ENCODE measurements at places on chromosomes 2 and 18. TPM values are rescaled to one million over a fixed set of nuclear protein-coding genes. Genes with fewer than 3 reads are reported as not detected.
A peak's percentile ranks its signal among the peaks of the same experiment; 100 is the strongest.

CSRNP3 gene
- total RNA-seq: not detected

IRS1 gene
- total RNA-seq: 5.8 TPM

RGPD8 gene
- total RNA-seq: 8.4 TPM

PTPRN gene
- 0.28 TPM for total RNA-seq

CRYGC gene
- total RNA-seq: not detected

NDC80 gene
- 101 TPM for total RNA-seq

KIAA2012 gene
- total RNA-seq: 0.05 TPM

DSG4 gene
- not detected for total RNA-seq

CRYBA2 gene
- not detected for total RNA-seq

GRCh38 chr2:189137519-189137918, 42.0 kb downstream of the COL5A2 start:
- no peak for DNase-seq

- DNase-seq: no peak
Observed at GRCh38 chr18:9104244-9104901, 1.9 kb downstream of the NDUFV2 start.

- DNase-seq: no peak
Observed at GRCh38 chr2:37634914-37635503, 36.4 kb downstream of the CDC42EP3 start.

- no peak for DNase-seq
Observed at GRCh38 chr2:217166241-217166850, 306.5 kb upstream of the TNP1 start.

DNA sequence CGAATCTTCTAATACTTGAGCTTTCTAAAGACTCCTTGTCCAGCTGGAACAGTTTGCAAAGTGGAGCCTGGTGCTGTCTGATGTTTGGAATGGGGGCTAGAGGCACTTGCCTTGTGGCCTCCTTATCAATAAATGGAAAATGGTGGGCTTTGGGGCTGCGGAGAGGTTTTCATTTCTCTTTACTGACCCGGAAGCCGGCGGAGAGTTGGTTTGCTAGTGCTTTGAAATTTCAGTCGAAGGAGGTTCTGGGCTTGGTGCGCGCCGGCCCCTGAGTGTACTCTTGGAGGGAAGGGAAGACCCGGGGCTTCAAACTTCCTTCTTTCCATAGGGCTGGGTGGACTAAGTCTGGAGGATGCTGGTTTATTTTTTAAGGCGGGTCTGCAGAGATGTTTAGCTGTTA, 714 bp downstream of the RPIA start:
- peak; percentile 74 for DNase-seq

DNA sequence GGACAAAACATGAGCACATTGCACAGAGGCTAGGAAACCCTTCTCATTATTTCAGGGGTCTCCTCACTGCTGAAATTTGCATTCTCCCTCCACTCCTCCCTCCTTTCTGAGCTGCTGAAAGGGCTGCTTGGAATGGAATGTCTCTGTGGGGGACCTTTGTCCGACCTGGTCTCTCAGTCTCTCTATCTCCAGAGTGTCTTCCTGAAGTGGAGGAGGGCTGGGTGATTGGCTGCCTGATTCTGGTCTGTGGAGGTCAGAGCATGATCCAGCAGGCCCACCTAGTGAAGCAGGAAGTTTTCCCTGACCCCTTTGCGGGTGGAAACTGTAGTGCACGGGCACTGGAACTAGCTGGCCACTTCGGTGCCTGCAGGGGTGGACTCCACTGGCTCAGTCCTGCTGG, 560.5 kb upstream of the HS6ST1 start:
- DNase-seq: no peak

GRCh38 chr18:32261003-32261402, 71.2 kb downstream of the MEP1B start:
- no peak for DNase-seq

DNA sequence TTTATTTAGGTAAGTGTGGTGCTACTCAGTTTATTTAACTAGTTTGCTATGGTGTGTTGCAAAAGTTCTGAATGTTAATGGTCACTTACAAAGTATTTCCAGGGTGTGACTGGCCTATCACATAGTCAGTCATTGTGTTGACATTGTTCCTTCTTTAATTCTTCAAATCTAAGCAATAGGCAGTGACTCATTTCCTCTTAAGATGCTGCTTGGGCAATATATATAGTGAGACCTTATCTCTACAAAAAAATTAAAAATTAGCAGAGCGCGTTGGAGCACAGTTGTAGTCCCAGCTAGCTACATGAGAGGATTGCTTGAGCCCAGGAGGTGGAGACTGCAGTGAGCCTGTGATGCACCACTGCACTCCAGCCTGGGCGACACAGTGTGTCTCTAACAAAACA, 5.8 kb upstream of the CCDC88A start:
- no peak for DNase-seq

GRCh38 chr18:62407660-62408059, 82.5 kb downstream of the TNFRSF11A start:
- DNase-seq: no peak

GRCh38 chr2:239385096-239386000, 15.5 kb downstream of the HDAC4 start:
- DNase-seq: no peak

DNA sequence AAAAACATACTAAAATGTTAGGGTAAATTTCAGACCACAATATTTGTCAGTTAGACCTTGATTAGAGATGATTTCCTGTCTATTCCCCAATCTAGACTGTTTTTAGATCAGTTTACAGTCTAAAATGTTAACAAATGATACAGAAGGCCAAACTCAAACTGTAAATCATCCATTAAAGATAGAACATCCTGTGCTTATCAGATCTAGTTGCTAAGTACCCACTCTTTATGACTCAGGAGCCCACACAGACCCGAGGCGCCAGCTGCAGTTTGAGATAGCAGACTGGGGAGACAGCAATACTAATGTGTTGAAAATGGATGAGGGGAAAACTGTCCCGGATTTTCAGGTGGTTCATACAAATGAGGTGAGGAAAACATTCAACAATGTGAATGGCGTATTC, 113.3 kb downstream of the SCG2 start:
- DNase-seq: no peak

DNA sequence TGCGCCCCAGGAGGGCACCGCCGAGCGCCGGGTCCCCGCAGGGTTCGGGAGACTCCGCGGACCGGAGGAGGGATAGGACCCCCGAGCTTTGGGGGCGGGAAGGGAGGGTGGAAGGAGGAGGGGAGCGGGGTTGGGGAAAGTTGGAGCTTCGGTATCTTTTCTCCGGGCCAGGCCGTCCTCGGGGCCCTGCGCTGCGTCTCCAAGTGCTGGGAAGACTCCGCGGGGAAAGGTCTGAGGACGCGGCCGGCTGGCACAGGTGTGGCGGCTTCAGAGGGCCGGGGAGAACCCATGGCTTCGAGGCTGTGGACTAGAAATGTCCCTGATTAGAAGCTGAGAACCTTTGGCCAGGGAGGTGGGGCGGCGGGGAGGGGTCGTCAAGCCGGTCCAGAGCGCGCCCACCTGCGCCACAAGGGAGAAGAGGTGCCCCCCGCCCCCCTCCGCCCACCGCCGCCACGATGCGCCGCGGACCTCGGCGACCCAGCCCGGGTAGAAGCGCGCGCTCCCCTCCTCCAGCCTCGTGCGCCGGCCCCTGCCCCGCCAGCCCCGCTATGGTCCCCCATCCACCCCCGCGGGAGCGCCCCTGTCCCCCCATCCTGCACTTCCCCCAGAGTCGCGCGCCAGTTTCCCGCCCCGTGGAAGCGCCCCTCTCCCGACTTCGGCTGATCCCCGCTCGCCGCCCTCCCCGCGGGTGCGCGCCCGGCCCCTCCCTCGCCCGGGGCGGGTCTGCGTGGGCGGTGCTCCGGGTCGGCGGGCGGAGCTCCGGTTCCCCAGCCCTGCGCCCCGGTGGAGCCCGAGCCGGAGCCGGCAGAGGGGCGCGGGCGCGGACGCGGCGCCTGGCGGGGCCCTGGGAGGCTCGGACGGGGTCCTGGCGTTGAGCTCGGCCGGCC, at the start of gene SNTG2:
TSS of gene SNTG2 (plus strand) at position 770 of the 887 bp plus-strand sequence. CDS start 148 bp downstream, outside the sequence.
- peak; percentile 61 for DNase-seq

- DNase-seq: no peak
Observed at GRCh38 chr2:19140463-19141208, 217.8 kb downstream of the OSR1 start.

DNA sequence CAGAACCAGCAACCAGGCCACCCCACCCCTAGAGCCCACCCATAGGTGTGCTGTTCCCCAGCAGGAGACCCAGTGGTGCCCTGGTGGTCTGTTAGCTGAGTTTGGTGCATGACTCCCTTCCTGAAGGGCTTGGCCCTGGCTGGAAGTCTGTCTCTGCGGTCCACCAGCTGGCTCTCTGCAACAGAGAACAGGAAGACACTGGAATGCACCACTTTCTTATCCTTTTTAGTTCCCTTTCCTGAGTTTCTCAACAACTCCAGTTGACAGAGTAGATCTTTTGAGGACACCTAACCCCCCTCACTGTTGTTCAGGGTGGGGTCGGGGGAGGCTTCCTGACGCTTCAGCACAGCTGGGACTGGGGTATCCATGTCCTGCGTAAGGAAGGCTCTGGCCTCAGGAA, 11.9 kb upstream of the RPL37A start:
- DNase-seq: no peak

DNA sequence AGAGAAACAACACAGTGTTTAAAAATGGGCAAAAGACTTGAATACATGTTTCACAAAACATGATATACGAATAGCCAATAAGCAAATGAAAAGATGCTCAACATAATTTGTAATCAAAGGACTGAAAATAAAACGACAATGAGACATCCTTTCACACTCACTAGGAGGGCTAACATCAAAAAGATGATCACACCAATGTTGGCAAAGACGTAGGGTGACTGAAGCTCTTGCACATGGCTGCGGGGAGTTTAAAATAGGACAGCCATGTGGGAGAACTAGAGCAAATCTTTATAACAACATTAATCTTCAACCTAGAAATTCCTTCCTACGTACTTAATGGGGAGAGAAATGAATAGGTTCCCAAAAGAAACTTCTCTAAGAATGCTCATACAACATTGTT, 19.2 kb upstream of the SEH1L start:
- no peak for DNase-seq

GRCh38 chr18:25099895-25100294, 252.1 kb downstream of the ZNF521 start:
- no peak for DNase-seq

DNA sequence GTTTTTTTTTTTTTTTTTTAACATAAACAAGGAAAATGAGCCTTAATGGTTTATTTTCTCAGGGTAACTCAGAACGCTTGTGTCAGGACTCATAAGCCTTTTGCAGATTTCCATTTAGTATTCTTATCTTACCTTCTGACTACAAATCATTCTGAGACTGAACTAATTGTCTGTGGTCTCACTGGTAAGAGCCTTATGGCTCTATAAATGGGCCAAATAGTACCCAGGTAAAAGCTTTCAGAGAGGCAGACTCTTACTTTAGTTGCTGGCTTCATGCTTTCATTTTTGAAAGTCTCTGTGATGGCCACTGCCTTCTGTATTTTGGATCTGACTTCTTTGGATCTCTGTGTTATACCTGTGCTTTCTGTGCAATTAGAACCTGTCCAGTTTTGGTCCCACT, 403.4 kb downstream of the RIT2 start:
- DNase-seq: no peak

- DNase-seq: no peak
Observed at GRCh38 chr2:174026122-174026845, 61.1 kb upstream of the SP3 start.

DNA sequence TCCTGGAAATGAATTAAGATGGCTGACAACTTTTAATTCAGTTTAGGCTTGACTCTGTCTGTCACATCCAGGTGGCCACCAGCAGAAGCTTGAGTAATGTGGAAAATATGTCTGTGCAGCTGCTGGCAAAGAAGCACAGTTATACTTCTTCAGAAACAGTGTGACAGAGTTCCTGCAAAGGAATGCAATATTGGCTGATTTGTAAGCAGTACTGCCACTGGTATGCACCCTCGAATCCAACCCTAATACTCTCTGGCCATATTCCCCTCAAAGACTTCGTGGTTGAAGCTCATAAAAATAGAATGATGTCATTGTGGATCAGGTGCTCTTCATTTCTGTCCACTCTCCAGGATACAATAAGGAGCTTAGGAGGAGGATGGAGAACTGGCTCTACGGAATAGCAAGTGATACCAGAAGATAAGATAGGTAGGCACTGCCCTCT, 86.2 kb downstream of the METTL8 start:
- DNase-seq: no peak

DNA sequence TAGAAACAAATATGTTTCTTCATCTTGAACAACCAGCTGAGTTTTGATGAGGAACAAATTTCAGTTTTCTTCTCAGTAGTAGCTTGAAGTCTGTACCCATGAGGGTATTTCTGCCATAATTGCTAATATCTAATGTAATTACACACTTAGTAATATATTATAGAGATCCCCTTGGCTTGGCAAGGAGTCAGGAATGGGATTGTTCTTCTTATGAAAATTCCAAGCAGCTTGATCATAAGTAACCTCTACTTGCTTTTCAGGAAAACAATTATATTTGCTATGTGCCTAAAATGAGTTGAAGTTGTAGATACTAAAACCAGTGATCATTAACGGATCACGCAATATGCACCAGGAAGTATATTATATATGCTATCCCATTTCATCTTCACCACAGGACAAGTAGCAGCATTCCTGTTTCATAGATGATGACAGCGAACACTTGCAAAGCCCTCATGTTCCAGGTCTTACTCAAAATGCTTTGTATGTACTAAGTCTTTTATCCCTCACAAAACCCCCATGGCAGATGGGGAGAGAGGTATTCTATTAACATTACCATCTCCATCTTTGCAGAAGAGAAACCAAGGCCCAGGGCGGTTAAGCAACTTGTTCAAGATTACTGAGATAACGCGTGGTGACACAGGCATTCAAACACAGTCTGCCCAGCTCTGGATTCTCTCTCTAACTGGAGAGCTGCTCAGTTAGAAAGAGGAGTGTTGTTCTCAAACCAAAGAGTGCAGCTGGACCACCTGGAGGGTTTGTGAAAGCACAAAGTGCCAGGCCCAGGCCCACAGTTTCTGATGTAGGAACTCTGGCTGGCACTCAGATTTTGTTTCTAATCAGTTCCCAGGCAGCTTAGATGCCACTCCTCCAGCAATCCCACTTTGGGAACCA, 21.8 kb upstream of the RGPD4 start:
- no peak for DNase-seq

GRCh38 chr2:205311201-205311600, 371.1 kb upstream of the NRP2 start:
- DNase-seq: no peak

- DNase-seq: peak; percentile 62
Observed at GRCh38 chr2:126655500-126656430, at the start of gene GYPC. TSS of gene GYPC (plus strand) at chr2:126656158. CDS start at chr2:126656264, 106 bp downstream.
